ENCODE measurements at places on chromosomes 16 and 17. TPM values are rescaled to one million over a fixed set of nuclear protein-coding genes. Genes with fewer than 3 reads are reported as not detected.

- DNase-seq, result no peak
Observed at GRCh38 chr16:23670137-23670776, 8.4 kb upstream of the PLK1 start.

DNA sequence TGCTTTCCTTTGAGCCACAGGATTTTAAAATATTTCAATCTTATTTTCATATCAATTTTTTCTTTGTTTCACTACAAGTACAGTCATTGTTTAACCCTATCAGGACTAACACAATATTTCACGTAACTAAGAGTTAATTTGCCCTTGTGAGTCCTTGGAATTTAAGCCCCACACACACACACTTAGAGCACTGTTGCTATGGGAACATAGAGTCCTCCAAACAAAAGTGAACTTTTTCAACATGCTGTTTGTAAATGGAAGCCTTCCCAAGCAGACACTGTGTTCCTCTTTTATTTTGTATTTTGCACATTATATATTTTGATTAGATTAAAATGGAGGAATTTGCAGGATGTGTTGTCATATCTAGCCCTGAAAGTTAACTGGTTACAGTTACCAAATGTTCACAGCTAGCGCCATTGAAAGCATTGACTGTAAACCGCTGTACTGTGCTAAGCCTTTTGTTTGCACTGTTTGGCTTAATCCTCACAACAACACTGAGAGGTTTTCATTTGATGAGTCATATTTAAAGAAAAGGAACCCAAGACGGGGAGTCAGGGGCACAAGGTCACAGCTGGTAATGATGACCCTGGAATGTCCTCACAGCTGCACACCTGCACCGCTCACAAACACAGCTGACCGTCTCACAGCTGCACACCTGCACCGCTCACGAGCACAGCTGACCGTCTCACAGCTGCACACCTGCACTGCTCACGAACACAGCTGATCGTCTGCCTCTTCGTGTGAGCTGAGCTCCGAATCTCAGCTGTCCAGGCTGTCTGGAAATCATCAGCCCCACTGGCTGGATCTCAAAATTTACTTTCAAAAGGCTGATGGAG, 6.3 kb downstream of the HSBP1 start:
- DNase-seq, result no peak

Gene HAGH
- 27.8 TPM for total RNA-seq

- DNase-seq, result no peak
Observed at GRCh38 chr16:53334581-53334980, 99.7 kb upstream of the RBL2 start.

Gene TPSG1
- 0.40 TPM for total RNA-seq

Gene WNT9B
- total RNA-seq, result not detected

- DNase-seq, result peak; percentile 49
Observed at GRCh38 chr16:85652431-85653221, 36.1 kb downstream of the GINS2 start.

- DNase-seq, result no peak
Observed at GRCh38 chr16:67356396-67356795, 29.8 kb downstream of the LRRC36 start.

GRCh38 chr16:67672739-67673662, 6.4 kb downstream of the C16orf86 start:
- DNase-seq, result no peak

Measured in natural killer cell (primary cell).